ENCODE measurements at places on chromosomes 6 and 20.
A peak's percentile ranks its signal among the peaks of the same experiment; 100 is the strongest.

DNA sequence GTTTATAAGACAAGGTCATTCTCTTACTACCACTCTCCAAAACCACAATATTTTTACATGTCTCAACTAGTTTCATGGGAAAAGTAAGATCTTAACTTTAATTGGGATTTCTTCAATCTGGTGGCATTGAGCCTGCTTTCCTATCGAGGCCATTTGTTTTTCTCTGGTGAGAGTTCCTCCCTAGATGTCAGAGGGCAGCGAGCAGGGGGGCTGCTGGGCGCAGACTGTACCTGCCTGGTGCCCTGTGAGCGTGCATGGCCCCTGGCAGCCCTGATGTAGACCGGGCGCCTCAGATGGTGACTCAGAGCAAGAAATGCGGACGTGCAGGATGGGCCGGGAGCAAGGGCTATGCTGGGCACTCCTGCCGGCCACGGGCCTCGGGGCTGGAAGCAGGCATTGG is 27.2 kb downstream of the ERMARD start:
- DNase-seq: no peak

DNA sequence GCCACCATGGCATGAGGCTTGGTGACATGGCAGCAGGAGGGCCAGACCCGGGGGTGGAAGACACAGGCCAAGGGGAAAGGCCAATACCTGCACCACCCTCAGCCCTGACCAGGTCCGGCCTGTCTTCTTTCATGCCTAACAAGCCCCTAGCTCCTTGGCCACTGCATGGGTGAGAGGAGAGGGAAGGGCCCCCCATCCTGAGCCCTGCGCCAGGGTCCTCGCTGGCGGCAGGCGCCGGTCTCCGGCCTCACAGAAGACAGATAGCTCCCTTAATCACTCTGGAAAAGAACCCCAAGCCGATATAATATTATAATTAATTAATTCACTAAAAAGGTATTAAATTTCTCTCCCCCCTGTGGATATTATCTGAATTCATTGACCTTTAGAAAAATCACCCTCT is 41.4 kb downstream of the MDFI start:
- no peak for DNase-seq

GRCh38 chr6:51910851-51911250 is 176.6 kb downstream of the PKHD1 start:
- no peak for DNase-seq

GRCh38 chr6:136646377-136646776 is 96.2 kb upstream of the MAP7 start:
- DNase-seq: no peak

DNA sequence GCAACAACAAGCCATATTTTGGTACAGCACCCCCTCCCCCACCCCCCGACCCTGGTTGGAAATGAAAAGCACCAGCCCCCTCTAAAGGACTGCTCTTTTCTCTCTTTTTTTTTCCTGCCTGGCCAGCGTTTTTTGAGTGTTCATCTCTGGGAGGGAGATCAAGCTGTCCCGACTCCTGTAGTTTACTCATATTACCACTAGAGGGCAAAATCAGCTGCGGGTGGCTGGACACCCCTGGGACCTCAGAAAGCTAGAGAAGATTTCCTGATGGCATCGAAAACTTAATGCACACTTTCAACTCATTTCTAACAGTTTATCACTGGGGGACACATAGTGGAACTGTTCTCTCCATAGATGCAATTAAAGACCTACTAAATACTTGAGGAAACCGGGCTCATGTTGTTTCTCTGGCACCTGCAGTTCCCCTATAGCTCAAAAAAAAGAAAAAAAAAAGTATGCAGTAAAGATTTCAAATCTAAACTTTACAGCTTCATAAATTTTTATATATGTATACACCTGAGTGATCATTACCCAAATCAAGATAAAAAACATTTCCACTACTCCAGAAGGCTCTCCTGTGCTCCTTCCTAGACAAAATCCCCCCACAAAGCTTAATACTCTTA is 24.4 kb downstream of the CNBD2 start:
- DNase-seq: peak; percentile 71

GRCh38 chr20:51484831-51485230 is 57.7 kb downstream of the NFATC2 start:
- DNase-seq: no peak

DNA sequence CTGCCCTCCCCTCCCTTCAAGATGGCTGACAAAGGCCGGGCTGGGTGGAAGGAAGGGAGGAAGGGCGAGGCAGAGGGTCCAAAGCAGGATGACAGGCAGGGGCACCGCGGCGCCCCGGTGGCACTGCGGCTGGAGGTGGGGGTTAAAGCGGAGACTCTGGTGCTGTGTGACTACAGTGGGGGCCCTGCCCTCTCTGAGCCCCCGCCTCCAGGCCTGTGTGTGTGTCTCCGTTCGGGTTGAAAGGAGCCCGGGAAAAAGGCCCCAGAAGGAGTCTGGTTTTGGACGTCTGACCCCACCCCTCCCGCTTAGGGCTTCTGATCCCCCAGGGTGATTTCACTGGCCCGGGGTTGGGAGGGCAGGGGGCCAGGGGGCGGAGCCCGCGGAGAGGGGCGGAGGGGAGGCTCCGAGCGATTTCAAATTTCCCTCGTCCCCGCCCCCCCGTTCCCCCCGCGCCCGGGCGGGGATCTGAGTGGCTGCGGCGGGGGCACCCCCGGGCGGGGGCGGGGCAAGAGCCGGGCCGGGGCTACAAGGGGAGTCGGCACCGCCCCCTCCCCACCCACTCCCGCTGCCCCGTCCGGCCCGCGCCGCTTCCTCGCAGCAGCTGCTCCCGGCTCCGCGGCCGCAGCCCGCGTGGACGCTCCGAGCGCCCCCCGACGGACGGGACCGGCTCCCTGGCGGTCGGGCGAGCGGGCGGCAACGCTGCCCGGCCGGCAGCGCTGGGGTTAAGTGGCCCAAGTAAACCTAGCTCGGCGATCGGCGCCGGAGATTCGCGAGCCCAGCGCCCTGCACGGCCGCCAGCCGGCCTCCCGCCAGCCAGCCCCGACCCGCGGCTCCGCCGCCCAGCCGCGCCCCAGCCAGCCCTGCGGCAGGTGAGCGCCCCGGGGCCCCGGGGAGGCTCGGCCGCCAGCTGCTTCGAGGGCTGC is at the start of gene DNMT3B:
TSS of gene DNMT3B (plus strand) at position 555 of the 923 bp plus-strand sequence. CDS start 17,939 bp downstream, outside the sequence.
- peak; percentile 59 for DNase-seq
